Bronchial smooth muscle cell (primary cell): ENCODE measurements at places on chromosomes 2 and 18. TPM values are rescaled to one million over a fixed set of nuclear protein-coding genes. Genes with fewer than 3 reads are reported as not detected.

AGXT gene
- total RNA-seq = not detected in 2 replicates

SLC11A1 gene
- 0.16 and 0.26 TPM in 2 replicates for total RNA-seq

FBXO15 gene
- 0.79 and 2.1 TPM in 2 replicates for total RNA-seq

CRYGB gene
- total RNA-seq = not detected in 2 replicates

HOXD13 gene
- total RNA-seq = not detected in 2 replicates

VWA3B gene
- total RNA-seq = 0.16 and 0.17 TPM in 2 replicates

RTKN gene
- 17.8 and 18.1 TPM in 2 replicates for total RNA-seq

DYNAP gene
- not detected in 2 replicates for total RNA-seq

WDR33 gene
- total RNA-seq = 21.1 and 29.5 TPM in 2 replicates

IL1RL2 gene
- total RNA-seq = 1.9 and 2.2 TPM in 2 replicates

C2orf92 gene
- 1.4 TPM in 2 replicates for total RNA-seq

USP14 gene
- total RNA-seq = 15.4 and 16.2 TPM in 2 replicates

ANKRD44 gene
- 9.4 and 9.9 TPM in 2 replicates for total RNA-seq

GCFC2 gene
- 3.6 and 6.8 TPM in 2 replicates for total RNA-seq

LCT gene
- under 0.01 and 0.09 TPM in 2 replicates for total RNA-seq

TDRD15 gene
- not detected in 2 replicates for total RNA-seq

APLF gene
- 3.5 and 5.9 TPM in 2 replicates for total RNA-seq

MC5R gene
- not detected in 2 replicates for total RNA-seq

MFSD2B gene
- total RNA-seq = under 0.01 and 0.17 TPM in 2 replicates

MPPE1 gene
- total RNA-seq = 32.6 TPM in 2 replicates
